ENCODE measurements at places on chromosomes 7 and 10. TPM values are rescaled to one million over a fixed set of nuclear protein-coding genes. Genes with fewer than 3 reads are reported as not detected.

Gene TUBB8
- not detected for total RNA-seq

Gene IDI2
- not detected for total RNA-seq

Gene SLC13A1
- not detected for total RNA-seq

Gene PARD3
- total RNA-seq, result 15.9 TPM

Gene ABCB4
- total RNA-seq, result 0.17 TPM

Gene NODAL
- not detected for total RNA-seq

Gene NUTM2E
- not detected for total RNA-seq

Gene SYT15
- total RNA-seq, result not detected

Gene HOXA11
- total RNA-seq, result not detected

Gene NEUROG3
- not detected for total RNA-seq

Gene EPO
- total RNA-seq, result not detected

Gene HTR5A
- total RNA-seq, result not detected

Gene NPSR1
- total RNA-seq, result not detected

Gene OPN4
- total RNA-seq, result not detected

Gene PHKG1
- total RNA-seq, result not detected

Gene POR
- total RNA-seq, result 66.7 TPM

Gene VKORC1L1
- 9.7 TPM for total RNA-seq

Gene PRF1
- not detected for total RNA-seq

Gene LRMDA
- 0.45 TPM for total RNA-seq

Gene ECHDC3
- 29.8 TPM for total RNA-seq
